OCI-LY7 (cell line): ENCODE measurements at places on chromosomes 4 and X. TPM values are rescaled to one million over a fixed set of nuclear protein-coding genes. Genes with fewer than 3 reads are reported as not detected.

GRCh38 chrX:74614093-74614909, at the start of gene RLIM:
Gene RLIM, minus strand, starts transcription at chrX:74614624. Its CDS starts 18,647 bp downstream, at chrX:74595977.
- peak; percentile 91 for DNase-seq

S100P gene
- total RNA-seq = not detected in 2 replicates

DNA sequence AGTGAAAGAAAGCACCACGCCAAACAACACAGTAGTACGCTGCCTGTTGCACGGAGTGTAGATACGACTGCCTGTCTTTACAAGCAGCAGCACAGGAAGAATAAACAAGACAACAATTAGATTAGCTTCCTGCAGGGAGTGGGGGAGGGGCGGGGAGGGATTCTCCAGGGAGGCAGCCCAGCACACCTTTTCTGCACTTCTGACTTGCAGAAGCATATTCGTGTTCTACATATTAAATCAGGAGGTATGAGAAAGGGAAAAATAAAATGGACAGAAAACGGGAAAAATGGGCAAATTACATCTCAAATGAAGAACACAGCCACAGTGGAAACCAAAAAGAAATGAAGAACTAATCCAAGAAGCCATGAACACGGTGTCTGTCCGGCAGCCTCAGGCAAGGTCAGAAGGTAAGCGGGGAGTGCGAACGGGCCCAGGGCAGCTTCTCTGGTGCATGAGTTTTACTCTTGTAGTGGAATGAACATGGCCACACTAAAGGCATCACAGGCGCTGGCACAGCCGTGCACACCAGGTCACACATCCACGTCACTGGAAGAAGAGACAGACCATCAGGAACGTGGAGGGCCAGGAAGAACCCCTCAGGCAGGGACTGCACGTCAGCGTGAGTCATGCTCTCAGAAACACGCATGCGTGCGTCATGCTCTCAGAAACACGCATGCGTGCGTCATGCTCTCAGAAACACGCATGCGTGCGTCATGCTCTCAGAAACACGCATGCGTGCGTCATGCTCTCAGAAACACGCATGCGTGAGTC, 20.1 kb upstream of the ADRA2C start:
- no peak for DNase-seq

DNA sequence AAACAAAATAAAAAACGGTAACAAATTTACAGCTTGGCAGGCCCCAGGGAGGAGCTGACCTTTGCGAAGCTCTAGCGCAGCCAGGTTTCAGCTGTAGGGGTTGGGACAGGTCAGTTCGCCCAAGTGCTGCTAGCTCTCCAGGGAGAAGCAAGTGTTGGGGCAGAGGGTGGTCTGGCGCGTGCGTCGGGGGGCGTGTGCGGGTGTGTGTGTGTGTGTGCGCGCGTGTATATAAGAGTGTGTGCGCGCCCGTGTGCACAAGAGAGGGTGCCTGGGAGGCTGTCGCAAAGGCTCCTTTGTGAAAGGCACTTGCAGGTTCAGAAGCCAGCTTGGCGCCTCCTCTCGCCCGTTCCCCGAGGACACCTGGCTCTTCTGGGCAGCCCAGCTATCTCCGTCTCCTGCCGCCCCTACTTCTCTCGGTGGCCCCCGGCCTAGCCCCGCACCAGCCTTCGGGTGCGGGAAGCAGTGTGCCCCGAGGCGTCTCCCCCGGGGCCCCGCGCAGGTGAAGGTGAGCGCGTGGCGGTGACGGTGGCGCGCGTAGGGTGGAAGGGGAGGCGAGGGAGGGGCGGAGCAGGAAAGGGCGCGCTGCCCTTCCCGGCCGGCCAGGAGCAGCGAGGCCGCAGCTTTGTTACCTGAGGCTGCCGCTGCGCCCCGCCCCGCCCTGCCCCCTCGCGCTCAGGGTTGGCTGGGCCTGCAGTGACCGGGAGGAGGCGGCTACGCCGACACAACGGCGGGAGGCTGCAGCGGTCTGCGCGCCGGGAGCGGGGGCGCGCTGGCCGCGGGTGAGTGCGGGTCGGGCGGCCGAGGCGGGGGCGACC, at the start of gene FHDC1:
TSS of gene FHDC1 (plus strand) at position 693 of the 815 bp plus-strand sequence. CDS start 6,735 bp downstream, outside the sequence.
- DNase-seq = no peak

DNA sequence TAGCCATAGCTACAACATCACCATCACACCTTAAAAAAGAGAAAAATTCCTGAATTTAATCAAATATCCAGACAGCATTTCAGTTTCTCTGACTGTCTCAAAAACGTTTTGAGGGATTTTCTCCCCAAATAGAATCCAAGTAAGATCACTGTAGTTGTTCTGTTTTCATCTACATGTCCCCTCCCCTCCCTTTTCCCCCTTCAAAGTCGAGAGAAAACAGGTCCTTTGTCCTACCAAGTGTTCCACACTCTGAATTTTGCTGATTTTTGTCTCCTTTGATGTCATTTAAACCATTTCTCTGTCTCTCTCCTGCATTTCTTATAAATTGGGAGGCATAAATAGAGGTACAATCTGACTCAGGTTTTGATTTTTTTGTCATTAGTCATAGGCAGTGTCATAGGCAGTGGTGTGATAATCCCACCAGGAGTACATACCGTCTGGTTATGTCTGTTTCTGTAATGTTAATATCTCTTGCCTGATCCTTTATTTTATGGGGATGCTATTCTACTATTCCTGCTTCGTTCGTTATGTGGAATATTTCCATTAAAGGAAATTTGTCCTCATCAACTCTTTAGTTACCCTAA, 348.6 kb downstream of the PTTG2 start:
- DNase-seq = no peak

MMRN1 gene
- 0.13 TPM in 1 of 2 replicates, not detected in the other for total RNA-seq

- DNase-seq = no peak
These were observed 23.4 kb upstream of the MAMLD1 start for GRCh38 chrX:150339736-150340135.

DNA sequence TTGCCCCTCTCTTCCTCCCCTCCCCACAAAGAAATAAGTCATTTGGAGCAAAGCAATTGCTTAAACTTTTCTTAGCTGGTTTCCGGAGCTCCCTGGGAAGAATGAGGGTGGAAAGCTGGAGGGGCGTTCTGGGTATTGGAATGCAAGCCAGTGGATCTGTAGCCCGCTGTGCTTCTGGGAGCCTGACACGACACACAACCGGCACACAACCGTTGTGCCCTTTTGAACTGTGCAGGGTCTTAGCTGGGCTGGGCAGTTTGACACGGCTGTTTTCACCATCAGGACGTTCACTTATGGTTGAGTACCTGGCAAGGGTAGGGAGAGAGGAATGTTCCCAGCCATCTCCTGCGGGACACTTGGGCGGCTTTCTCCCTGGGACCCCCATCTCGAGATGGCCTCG, 38.3 kb downstream of the SHROOM2 start:
- no peak for DNase-seq

DNA sequence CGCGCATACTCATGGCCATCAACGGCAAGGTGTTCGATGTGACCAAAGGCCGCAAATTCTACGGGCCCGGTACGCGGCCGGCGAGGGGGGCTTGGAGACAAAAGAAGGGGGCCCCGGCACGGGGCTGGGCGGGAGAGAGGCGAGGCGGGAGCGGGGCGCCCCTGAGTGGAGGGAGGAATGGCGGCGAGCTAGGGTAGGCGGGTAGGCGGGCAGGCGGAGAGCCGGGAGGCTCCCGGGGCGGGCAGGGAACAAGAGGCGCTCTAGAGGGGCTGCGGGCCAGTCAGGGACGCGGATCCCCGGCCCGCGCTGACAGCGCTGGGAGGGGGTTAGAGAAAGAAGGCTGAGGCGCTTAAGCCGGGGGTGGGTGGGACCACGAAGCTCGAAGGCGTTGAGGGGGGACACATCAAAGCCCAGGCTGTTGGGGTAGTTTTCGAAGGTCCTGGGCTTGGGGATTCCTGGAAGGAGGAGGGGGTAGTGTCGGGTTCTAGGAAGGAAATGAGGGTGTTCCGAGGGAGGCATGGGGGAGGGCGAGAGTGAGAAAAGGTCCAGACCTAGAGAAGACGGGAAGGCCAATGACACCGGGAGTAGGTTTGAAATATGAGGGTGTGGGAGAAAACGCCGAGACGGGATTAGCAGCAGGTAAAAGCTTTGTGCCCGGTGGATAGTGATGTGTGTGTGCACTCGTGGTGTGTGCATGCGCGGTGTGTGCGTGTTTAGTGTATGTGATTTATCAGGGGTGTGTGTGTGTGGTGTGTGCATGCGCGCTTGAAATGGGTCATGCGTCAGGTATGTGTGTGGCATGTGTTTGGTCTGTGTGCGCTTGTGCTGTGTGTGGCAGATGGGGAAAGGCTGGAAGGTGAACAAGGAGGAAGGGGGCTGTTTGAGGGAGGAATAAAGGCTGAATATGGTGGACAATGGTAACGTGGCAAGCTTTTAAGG, 807 bp downstream of the PGRMC1 start:
- DNase-seq = peak; percentile 22

SLITRK2 gene
- total RNA-seq = not detected in 2 replicates

GRCh38 chrX:130162094-130162735, 3.4 kb downstream of the AIFM1 start:
- no peak for DNase-seq

- peak; percentile 67 for DNase-seq
These were observed 21.7 kb upstream of the CD38 start for GRCh38 chr4:15756361-15756861.

DNA sequence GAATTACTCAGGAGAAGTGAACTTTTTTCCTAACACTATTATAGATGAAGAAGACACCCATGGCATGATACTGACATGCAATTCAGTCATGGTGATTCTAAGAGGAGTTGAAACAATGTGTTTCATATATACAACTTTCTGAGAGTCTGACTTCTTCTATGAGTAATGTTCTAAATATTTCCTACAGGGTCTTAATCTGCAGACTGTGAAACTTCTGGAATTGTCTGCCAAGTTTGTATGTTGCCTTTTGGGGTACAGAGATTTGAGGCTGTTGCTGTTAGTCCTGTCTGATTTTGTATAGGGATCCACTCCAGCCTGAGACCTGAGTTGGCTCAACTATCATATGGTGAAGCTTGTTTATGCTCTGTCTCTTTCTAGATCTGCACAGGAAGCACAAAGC, 160.6 kb upstream of the GATB start:
- DNase-seq = no peak

GRCh38 chrX:9482837-9483236, 18.0 kb downstream of the TBL1X start:
- peak; percentile 34 for DNase-seq

PDE6B gene
- not detected in 2 replicates for total RNA-seq

- peak; percentile 0 for DNase-seq
These were observed 66.1 kb downstream of the KLHL4 start for GRCh38 chrX:87583679-87584078.

TRAM1L1 gene
- total RNA-seq = not detected in 2 replicates
